ENCODE measurements at places on chromosomes 7 and 10. TPM values are rescaled to one million over a fixed set of nuclear protein-coding genes. Genes with fewer than 3 reads are reported as not detected.

The TMEM26 gene
- total RNA-seq: 1.9 TPM

The TCAF2 gene
- 6.7 TPM for total RNA-seq

The TMEM196 gene
- total RNA-seq: 14.9 TPM

The ABCA13 gene
- total RNA-seq: 5.5 TPM

The MMRN2 gene
- 29.1 TPM for total RNA-seq

The EN2 gene
- 2.6 TPM for total RNA-seq

The EPHA1 gene
- total RNA-seq: 0.48 TPM

The AFAP1L2 gene
- 23.1 TPM for total RNA-seq

The CLCN1 gene
- total RNA-seq: not detected

The CYP2C18 gene
- total RNA-seq: 1.9 TPM

The ATP5F1C gene
- 177 TPM for total RNA-seq

The FAM13C gene
- total RNA-seq: 9.4 TPM

The OR2A1 gene
- 6.3 TPM for total RNA-seq

The LRIT1 gene
- 3.6 TPM for total RNA-seq

The IL6 gene
- 4.1 TPM for total RNA-seq

The CDHR3 gene
- total RNA-seq: 1.7 TPM

The TBC1D12 gene
- 44.5 TPM for total RNA-seq

The OPTN gene
- total RNA-seq: 47.7 TPM

The IFIT5 gene
- 13.5 TPM for total RNA-seq

The BEND7 gene
- total RNA-seq: 7.5 TPM

The GDF2 gene
- total RNA-seq: 1.7 TPM

The IL15RA gene
- total RNA-seq: not detected

The FAM241B gene
- total RNA-seq: not detected

The LIPJ gene
- total RNA-seq: 4.1 TPM

The HEPACAM2 gene
- total RNA-seq: 4.3 TPM

The NKX1-2 gene
- not detected for total RNA-seq

The DNA2 gene
- 9.4 TPM for total RNA-seq
